Effector CD8-positive, alpha-beta T cell (primary cell): ENCODE measurements at places on chromosomes 11 and 22.

GRCh38 chr11:108873310-108873709, 208.4 kb downstream of the DDX10 start:
- DNase-seq = no peak

GRCh38 chr11:34345540-34345876, 12.3 kb downstream of the ABTB2 start:
- DNase-seq = no peak

- no peak for DNase-seq
Measured at GRCh38 chr11:77063407-77063806, 3.4 kb upstream of the CAPN5 start.

GRCh38 chr11:69919659-69920344, 100.6 kb upstream of the FGF3 start:
- no peak for DNase-seq

GRCh38 chr11:7600205-7600775, 73.0 kb downstream of the CYB5R2 start:
- no peak for DNase-seq

- no peak for DNase-seq
Measured at GRCh38 chr11:68939583-68940555, 36.2 kb downstream of the IGHMBP2 start.

- no peak for DNase-seq
Measured at GRCh38 chr22:25726241-25726640, 15.7 kb upstream of the MYO18B start.

DNA sequence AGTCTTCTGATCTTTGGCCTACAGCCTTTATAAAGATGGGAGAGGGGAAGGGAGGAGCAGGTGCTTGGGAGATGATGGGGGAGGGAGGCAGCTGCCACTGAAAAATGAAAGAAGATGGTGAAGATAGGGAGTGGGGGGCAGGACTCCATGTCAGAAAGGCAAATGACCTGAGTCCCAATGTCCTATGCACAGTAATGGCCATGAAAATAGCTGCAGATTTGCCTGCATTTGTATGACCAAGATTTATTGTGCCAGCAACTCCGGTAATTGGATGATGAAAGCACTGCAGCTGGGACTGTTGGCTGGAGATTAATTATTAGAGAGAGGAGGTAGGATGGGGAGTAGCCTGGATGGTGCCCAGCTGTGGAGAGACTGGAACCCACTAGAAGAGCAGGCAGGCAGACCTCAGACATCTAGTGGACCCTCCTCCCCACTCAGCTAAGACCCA, 36.1 kb downstream of the NEU3 start:
- no peak for DNase-seq

- no peak for DNase-seq
Measured at GRCh38 chr11:43242401-43242800, 69.4 kb upstream of the API5 start.

DNA sequence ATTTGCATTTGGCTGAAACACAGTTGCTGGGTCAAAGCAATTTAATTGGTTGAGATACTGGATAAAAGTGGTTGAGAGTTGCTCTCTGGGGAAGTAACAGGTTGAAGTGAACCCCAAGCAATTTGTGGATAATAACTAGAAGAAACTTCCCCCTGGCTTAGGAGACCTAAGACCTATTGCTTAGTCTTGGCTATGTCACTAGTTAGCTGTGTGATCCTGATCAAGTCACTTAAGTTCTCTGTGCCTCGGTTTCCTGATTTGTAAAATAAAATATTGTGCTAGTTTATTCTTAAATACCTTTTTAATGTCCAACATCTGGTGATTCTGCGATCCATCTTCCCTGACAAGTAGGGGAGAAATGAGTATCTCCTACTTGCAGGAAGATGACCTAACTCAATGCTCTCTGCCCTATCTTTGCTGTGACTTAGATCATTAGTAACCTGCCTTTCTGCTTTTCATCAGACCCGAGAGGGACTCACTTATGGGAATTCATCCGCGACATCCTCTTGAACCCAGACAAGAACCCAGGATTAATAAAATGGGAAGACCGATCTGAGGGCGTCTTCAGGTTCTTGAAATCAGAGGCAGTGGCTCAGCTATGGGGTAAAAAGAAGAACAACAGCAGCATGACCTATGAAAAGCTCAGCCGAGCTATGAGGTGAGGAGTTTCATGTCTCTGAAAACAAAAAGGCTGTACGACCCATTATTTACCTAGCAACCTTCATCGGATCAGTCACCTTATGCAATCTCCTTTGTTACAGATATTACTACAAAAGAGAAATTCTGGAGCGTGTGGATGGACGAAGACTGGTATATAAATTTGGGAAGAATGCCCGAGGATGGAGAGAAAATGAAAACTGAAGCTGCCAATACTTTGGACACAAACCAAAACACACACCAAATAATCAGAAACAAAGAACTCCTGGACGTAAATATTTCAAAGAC, 37.5 kb downstream of the EHF start:
- no peak for DNase-seq

DNA sequence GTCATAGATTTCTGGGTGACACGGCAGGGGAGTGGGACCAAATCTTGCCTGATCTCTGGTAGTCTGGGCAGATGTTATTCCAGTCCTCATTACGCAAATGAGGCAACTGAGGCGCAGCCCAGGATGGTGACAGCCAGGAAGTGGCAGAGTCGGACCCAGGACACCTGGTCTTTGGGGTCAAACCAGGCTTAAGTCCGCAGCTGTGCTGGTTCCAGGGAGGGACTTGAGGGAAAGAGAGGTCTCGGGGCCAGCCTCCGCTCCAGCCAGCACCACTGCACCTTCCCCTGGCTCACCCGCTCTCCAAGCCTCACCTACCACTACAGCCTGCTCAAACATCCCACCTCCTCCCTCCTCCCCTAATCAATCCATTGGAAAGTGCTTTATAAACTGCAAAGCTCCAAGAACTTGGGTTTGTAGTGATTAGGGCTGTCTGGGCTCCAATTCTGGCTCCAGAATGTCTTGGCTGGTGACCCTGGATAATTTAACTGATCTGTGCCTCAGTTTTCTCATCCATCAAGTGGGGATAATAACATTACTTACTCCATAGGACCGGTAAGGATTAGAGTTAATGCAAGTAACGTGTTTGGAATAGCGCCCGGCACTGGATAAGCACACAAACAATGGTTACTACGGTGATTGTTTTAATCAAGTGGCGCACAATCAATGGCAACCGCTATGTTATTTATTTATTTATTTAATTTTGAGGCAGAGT, 526 bp upstream of the PNPLA5 start:
- no peak for DNase-seq
